Mammary epithelial cell (primary cell): ENCODE measurements at places on chromosomes 7 and 10. TPM values are rescaled to one million over a fixed set of nuclear protein-coding genes. Genes with fewer than 3 reads are reported as not detected.
A peak's percentile ranks its signal among the peaks of the same experiment; 100 is the strongest.

OPN1SW gene
- not detected for polyA plus RNA-seq

DNA sequence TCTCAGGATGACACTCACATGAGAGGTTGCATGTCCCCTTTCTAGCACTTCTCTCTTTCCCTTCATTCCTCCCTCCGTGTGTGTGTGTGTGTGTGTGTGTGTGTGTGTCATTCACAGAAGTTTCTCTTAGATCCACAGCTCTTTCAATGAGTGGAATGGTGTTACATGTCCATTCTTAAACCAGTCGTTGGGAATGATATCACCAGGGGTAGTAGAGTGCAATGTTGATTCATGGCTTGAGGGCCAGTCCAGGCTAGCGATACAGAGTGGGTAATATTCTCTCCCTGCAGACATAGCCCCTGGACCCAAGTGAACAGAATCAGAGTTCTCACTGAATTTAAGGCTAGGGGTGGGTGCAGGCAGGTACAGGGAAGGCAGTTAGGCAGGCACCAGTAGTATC lies 187.8 kb downstream of the SDK1 start:
- DNase-seq: peak; percentile 33

DNA sequence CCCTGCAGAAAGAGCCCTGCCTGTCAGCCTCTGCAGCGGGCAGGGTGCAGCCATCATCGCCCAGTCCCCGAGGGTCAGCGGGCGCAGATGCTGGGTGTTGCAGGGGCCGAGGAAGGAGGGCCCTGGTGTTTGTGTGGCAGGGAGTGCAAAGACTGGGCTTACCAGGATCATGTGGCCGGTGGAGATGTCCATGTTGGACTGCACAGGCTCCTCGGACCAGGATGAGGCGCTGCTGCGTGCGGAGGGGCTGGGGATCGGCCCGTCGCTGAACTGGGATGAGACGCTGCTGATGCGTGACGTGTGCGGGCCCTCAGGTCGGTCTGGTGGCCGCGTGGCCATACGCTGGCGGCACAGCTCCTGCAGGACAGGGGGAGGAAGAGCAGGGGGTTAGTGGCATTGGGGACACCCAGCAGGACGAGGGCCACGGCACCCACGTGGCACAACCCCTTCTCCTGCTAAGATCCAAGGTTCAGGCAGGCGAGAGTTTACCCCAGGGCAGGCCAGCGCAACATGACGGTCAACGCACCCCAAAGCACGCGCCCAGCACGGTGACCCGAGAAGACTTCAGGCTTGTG lies 319.5 kb downstream of the DNAJB6 start:
- DNase-seq: no peak

TMEM196 gene
- polyA plus RNA-seq: not detected

GRCh38 chr7:39304178-39304577 lies 262.0 kb upstream of the YAE1 start:
- DNase-seq: no peak

DNA sequence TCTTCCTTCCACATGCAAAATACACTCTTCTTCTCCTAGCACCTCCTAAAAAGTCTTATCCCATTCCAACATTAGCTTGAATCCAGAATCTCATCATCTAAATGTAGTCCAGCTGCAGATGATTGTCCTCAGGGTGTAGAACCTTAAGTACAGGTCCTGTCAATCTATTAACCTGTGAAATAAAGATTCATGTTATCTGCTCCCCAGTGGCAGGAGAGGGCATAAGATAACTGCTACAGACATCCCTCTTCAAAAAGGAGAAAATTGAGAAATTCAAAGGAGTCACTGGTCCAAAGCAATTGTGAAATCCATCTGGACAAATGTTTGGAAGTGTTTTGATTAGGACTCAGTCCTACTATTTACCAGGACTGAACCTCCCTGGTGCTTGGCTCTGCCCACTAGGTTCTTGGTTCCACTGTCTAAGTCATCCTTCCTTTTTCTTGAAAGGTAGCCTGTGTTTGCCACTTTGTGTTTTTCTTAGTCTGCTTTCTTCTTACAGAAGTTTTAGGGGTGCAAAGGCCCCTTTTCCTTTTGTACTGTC lies 96.2 kb downstream of the ADD3 start:
- no peak for DNase-seq

DYDC1 gene
- polyA plus RNA-seq: not detected

SCART1 gene
- 0.67 TPM for polyA plus RNA-seq

GRCh38 chr7:30206942-30207341 lies 72.2 kb downstream of the MTURN start:
- peak; percentile 33 for DNase-seq

DNA sequence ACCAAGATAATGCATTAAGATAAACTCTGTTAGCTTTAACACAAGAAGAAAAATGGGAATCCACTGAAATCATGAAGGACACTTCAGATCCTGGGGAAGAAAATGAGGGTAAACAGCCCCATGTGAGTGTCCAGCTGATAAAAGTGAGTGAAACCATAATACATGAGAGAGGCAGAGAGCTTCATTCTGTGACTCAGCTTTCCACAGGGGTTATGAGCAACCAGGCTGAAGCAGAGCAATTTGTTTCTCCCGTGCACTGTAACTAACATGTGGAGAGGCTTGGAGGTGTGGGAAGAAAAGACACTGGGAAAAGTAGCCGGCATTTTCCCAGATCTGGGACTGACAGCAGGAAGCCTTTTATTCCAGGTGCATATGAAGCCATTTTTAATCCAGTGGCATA lies 971.7 kb downstream of the ANKRD7 start:
- peak; percentile 1 for DNase-seq

BZW2 gene
- 74.2 TPM for polyA plus RNA-seq

DNA sequence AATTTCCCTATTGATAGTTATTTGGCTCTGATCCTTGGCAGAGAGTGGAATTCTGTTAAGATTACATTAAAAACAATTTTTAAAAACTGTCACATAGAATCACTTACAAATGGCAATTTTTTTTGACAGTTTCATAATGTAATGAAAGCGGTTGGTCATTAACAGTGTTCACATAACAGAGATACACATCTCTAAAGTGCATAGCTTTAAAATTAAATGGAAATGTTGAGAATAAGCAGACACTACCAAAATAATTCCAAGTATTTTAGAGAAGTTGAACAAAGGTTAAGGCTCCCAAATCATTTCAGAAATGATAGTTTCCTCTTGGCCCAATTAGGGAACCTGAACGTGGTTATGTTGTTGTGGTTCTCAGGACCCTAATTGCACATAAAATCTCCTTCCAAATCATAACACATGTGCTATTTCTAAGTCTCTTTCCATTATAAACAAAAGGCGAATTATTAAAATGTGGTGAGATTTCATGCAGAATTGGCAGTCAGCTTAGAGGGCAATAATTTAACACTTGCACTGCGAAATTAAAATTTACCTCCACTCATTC lies 528.9 kb upstream of the FZD8 start:
- DNase-seq: no peak

RBM20 gene
- polyA plus RNA-seq: not detected

CFAP46 gene
- polyA plus RNA-seq: not detected

- DNase-seq: no peak
These were observed 6.0 kb downstream of the EGFR start for GRCh38 chr7:55024776-55025175.

SLC25A13 gene
- polyA plus RNA-seq: 21.4 TPM
